ENCODE measurements at places on chromosomes 1 and 21.

- peak; percentile 2 for DNase-seq
Measured at GRCh38 chr21:14046401-14046800, 164.4 kb downstream of the LIPI start.

DNA sequence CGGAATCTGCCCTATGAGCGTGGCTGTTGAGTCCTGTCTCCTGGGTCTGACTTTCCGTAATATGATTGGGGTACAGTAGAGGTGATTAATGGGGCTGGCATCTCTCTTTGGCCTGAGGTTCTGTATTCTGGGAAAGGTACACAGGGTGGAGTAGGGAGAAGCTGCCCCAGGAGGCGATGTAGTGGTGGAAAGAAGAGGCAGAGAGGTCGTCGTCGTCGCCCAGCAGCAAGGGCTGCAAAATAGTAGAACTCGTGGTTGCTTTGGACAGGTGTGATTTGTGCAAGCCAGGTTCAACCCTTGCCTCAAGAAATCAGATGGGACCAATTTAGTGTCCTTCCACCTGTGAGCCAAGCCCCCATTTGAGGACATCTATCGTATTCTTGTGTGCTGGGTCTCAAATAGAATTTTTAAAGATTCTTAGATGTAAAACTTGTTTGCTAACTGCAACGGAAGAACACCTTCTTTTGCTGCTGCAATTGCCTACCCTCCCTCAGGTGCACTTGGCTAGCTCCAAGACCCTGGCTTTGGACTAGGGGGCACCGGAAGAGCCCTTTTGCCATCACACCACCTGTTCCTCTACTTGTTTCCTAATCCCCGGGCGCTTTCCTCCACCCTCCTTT lies 1.3 kb upstream of the HMGN2 start:
- DNase-seq: no peak

GRCh38 chr1:167746013-167746672 lies 24.4 kb downstream of the MPZL1 start:
- DNase-seq: no peak

DNA sequence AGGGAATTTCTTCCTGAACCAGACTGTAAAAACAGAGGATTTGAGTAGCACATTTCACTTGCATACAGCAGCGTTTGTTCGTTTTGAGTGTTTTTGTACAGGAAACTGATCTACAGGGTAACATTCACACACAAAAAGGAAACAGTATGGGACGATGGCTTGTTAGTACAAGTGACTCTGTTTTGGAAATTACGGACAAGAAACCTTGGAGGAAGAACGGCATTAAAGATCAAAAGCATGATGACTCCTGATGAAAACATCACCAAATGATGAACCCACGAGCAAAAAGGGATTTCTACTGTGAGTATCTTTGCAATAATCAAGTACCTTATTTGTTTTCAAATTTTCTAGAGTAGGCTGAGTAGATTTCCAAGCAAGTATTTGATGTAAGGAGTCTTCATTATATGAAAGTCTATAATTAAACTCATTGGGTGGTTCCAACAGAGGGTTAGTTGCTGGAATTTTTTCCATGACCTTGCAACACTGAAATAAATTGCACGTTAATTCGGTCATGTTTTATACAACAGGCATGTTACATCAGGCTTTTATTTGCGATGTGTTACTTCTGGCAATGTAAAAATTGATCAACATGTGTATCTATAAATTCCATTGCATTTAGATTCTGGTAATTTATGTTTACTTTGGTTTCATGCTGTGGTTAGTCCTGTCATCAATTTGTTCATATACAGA lies 76.7 kb upstream of the KCNK2 start:
- DNase-seq: peak; percentile 25

DNA sequence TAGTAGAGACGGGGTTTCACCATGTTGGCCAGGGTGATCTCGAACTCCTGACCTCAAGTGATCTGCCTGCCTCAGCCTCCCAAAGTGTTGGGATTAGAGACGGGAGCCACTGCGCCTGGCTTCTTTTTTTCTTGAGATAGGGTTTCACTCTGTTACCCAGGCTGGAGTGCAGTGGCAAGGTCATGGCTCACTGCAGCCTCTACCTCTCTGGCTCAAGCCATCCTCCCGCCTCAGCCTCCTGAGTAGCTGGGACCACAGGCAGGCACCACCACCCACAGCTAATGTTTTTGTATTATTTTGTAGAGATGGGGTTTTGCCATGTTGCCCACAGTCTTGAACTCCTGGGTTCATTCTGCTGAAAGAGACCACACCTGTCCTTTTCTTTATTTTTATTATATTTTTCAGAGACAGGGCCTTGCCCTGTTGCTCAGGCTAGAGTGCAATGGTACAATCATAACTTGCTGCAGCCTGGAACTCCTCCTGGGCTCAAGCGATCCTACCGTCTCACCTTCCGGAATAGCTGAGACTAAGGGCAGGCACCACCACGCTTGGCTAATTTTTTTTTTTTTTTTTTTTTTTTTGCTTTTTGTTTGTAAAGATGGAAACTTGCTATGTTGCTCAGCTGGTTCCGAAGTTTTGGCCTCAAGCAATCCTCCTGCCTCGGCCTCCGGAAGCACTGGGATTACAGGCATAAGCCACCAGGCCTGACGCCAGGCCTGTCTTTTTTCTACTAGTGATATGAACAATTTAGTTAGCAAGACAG lies 3.1 kb downstream of the LMNA start:
- no peak for DNase-seq

- no peak for DNase-seq
Measured at GRCh38 chr1:37035014-37035691, 838 bp upstream of the GRIK3 start.

- peak; percentile 67 for DNase-seq
Measured at GRCh38 chr1:78843546-78843945, 163.0 kb downstream of the ADGRL4 start.

DNA sequence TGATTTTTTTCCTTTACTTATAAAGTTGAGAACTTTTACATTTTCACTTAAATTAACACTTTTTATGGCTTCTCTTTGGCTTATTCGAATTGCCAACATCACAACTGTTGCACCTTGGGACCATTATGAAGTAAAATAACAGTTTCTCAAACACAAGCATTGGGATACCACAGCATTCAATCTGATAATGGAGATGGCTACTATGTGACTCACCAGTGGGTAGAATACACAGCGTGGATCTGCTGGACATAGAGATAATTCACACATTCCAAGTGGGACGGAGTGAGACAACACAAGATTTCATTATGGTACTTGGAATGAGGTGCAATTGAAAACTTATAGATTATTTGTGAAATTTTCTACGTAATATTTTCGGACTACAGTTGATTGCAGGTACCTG lies 68.0 kb downstream of the ADAMTS1 start:
- DNase-seq: peak; percentile 45

DNA sequence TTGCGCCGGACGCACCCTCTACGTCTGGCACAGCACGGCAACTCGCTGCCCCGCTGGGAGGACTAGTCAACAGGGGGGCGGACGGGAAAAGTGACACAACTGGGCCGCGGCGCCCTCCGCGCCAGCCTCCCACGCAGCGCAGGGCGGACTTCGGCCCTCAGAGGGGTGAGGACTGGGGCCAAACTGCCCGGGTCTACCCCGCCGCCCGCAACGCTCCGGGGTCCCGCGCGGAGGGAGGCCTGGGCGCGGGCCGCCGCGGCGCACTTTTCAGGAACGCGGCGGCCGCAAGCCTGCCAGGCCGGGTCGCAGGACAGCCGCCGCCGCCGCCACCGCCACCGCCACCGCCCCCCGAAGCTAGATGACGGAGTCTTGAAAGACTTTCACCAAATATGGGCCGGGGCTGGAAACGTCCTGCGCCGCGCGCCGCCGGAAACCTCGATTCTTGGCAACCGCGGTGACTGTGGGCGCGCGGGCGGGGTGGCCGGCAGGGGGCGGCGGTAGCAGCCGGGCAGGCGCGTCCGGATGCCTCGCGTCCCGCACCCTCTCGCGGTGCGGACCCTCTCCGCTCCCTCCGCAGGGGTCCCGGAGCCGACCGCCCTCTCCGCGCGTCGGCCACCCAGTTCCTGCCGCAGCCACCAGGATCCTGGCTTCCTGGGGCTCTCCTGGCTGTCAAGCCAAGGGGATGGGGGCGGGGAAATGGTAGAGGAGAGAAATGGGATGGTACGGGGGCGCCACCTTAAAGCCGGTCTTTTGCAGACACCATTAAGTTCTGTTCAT lies 3.7 kb upstream of the CCN1 start:
- DNase-seq: peak; percentile 92

DNA sequence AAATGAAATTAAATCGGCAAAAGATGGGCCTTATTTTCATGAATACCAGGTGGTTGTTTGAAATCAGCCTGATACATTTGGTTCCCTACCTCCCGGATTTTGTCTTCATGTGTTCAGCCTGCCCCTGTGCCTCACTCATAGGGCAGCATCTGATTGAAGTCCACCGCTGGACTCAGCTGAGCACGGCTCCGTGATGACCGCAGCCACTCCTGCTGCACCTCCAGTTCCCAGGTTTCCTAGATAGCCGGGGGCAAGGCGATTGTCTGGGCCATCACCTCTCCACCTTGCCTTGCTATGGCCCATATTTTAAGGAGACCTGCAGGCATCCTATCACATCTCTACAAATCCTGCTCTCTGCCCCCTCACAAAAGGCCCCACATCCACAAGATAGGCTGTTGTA lies 563.8 kb downstream of the NUF2 start:
- no peak for DNase-seq

DNA sequence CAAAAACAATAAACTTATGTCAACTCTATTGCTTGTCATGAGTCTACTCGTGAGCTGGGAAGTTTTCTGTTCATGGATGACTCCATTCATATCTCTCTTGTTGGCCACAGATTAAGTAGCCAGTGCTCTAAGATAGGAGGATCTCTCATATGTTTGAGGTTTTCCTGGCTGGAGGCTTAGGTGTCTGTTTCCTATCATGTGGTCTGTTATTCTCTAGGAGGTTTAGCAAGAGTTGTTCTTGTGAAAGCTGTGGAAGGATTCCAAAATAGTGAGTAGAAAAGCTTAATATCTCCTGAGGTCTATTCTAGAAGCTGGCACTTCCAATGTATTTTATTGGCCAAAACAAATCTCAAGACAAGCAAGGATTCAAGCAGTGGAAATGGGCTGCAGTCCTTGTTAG lies 5.8 kb upstream of the KRTAP20-2 start:
- DNase-seq: no peak

- no peak for DNase-seq
Measured at GRCh38 chr1:59137276-59137615, 159.6 kb upstream of the FGGY start.

DNA sequence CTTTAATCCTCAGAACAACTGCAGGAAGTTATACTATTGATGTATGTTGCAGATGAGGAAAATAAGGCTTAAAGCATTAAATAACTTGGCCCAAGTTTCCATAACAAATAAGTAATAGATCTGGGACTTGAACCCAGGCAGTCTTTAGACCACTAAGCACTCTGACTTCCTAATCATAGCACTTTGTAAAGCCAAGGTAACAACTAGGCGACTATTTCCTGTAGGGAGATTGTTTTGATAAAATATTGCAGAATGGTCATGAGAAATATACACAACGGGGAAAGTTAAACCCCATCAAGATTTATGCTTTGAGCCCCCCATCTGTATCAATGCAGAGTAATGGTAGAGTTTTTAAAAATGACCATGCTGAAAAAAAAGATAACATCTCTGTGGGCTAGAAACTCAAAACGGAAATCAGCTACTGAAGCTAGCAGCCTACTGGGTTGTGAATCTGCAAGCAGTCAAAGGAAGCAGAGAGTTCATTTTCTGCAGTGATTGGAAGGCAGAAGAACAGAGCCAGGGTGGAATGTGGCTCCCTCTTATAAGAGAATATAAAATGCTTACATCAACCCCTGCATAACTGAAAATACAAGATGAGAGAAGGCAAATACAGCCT lies 111.2 kb upstream of the OLIG2 start:
- DNase-seq: no peak

DNA sequence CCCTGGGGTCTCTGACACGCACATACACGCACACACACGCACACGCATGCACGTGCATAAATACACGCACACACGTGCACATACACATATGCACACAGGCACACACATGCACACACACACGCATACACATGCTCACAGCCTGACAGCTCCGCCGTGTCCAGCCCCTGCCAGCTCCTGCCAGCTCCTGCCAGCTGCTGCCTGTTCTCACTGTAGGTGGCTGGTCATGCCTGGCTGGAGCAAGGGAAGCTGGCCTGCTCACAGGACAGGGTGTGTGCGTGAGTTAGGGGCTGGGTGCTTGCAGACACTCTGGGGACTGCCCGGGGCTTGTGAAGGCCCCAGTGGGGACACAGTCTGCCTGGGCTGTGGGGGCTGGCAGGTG lies 4.9 kb downstream of the PLCH2 start:
- DNase-seq: no peak

DNA sequence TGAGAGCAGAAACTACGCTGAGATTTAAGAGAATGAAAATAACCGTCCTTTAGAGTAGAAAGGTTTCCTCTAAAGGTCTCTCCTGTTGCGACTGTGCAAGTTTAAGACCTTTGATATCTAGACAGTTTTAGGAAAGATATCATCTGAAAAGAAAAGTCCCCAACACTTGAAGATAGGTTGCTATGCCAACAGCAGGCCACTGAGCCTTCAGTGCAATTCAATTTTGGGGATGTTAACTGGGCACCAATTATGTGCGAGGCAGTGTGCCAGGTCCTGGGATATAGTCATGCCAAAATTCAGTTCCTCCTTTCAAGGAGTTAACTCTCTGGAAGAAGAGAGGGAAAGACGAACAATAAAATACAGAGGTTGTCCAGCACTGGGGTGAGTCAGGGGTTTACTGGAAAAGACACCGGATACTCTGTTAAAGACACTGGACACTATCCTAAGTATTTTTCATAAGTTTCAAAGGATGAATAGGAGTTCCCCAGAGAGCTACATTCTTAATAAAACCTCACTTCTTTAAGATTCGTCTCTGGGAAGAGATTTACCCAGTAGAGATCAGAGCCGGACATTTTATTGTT lies 25.5 kb upstream of the ZNF281 start:
- no peak for DNase-seq

DNA sequence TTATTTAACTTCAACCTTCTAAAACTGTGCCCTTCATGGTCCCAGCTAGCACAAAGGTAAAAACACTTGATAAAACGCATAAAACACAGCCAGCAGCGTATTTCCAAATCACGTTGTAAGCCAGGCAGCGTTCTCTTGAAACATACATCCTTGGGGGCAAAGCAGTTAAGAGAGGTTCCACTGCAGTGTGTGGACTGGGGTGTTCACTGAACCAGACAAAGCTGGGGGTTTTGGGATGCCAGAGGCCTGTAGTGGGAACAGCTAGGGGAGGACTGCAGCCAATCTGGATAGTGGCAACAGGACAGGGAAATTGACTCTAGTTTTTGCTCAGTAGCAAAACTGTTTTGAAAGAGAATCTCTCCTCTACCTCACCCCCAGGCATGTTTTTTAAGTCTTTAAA lies 21.5 kb upstream of the ATP5PO start:
- no peak for DNase-seq

- DNase-seq: no peak
Measured at GRCh38 chr1:26005434-26006105, 7.7 kb upstream of the PAFAH2 start.

- no peak for DNase-seq
Measured at GRCh38 chr21:28794371-28794851, 198.3 kb downstream of the LTN1 start.

DNA sequence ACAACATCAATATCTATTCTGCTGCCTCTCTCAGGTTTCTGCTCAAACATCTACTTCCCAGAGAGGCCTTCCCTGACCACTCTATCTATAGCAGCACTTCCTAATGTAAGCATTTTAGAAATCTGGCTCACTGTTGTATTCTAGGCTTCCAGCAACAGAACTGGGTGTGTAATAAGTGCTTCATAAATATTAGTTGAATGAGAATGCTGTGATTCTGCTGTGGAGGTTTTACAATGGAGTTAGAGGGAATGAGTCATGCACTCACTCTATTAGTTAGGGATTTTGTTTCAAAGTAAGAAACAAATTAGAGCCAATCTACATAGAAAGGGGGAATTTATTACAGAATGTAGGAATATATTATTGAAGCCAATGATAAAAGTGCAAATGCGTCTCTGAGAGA lies 38.6 kb upstream of the SLC35F3 start:
- no peak for DNase-seq

Measured in fibroblast of skin of back (primary cell).